ENCODE measurements at places on chromosomes 7 and 10.

DNA sequence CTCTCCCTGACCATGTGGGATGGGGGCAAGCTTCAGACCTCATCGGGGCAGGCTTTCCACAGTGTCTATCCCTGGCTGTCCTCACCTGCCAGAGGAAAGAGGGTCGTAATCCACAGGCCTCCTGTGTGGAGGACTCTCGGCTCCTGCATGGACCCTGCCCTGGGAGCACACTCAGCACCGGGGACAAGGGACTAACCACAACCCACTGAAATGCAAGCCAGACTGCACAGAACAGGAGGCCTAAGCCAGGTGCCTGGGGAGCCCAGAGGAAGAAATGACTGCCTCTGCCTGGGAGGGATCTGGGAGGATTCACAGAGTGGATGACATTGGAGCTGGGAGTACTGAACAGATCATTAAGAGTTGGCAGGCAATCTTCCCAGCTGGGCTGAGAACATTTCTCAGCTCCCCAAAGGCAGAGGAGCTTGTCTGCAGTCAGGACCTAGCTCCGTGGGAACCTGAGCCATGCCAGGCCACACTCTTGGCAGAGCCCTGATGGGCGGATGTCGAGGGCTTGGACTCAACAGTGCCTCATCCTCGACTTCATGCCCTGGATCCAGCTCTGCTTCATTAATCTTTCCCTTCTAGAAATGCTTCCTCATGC, 213.4 kb downstream of the USP6NL start:
- DNase-seq: no peak

GRCh38 chr7:49172639-49173038, 248.3 kb downstream of the CDC14C start:
- DNase-seq: no peak

GRCh38 chr7:3980300-3980643, 679.2 kb downstream of the SDK1 start:
- DNase-seq: no peak

DNA sequence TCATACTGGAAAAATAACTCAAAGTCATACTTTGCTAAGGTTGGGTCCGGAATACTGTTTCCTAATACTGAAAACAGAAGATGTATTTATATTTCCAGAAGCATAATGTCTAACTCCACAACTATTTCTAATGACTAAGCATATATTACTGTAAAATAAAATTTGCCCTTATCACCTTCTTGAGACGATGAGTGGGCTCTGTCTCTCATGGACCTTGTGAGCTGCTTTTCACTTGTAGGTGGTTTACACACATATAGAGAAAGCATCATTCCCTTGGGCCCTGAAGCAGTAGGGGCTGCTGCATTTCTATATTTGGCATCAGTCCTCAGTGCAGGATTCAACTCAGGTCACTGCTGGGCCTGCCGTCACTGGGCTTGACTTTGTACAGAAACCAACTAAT, 10.7 kb upstream of the FAM13C start:
- DNase-seq: no peak

DNA sequence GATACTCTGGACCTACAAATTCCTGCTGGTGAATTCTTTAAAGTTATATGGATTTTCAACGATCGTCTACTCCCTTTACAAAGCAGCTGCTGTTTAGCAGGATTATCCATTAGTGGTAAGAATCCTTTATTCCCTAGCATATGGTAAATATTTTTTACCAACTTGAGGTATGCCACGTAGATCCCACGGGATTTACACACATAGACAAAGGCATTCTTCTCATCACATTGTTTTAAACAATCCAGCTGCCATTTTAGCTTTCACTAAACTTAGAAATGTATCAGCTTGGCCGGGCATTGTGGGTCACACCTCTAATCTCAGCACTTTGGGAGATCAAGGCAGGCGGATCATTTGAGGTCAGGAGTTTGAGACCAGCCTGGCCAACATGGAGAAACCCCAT, 148.0 kb upstream of the SH2B2 start:
- DNase-seq: no peak

DNA sequence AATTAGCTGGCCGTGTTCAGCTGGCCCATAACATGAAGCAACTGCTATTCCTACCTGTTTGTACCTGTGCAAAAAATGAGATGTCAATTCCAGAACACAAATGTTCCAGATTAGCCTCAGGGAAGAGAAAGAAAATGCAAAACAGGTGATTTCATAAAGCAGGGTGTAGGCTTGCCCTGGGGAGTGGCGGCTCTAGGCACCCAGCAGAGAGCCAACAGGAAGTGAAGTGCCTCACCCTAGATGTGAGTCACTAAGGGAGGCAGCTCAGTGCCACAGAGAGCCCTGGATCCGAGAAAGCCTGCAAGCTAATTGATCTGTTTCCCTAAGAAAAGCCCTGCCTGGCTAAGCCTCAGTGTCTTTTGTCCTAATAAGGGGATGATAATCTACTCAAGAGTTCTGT, 240.0 kb downstream of the ARHGAP21 start:
- no peak for DNase-seq

GRCh38 chr10:31317652-31318381, 1.2 kb upstream of the ZEB1 start:
- DNase-seq: no peak

DNA sequence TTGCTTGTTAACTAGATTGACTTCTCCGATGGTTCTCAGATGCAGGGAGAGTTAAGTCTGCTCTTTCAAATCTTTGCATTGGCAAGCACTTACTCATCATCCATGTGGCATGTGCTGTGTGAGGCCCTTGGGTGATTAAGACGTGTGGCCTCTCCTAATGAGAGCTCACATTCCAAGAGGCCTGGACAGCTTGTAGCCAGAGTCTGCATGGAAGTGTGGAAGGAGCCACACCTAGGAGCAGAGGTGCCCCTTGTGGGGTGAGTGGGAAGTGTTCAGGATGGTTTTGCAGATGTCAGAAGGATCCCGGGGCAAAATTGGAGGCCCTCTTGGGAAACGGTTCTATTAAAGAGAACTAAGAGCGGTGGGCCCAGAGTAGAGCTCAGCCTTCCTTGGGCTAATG, 225.9 kb downstream of the PAXIP1 start:
- no peak for DNase-seq

DNA sequence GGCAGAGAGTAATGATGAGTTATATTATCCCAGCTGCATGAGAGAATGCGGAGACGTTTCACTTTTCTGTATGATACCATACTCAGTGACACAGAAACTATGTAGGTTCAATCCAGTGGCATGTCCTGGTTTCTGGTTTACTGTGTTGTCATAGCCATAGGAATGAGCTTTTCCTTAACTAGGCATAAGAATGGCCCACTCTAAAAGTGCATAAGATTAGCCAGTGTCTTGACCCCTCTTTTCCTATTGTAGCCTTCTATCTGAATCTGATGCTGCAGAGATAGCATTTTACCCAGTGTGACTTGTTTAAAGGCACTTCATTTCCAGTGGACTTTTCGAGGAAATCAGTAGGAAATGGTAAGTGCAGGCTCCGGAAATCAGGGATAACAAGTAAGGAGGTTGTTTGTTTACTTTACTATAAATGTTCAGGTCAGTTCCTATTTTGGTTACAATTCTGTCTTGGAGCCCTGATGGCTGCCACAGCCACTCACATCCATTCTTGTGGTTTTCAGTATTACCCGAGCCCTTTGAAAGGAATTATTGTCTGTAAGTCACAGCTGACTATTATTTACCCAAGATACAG, 70.5 kb downstream of the SEMA3A start:
- DNase-seq: no peak

DNA sequence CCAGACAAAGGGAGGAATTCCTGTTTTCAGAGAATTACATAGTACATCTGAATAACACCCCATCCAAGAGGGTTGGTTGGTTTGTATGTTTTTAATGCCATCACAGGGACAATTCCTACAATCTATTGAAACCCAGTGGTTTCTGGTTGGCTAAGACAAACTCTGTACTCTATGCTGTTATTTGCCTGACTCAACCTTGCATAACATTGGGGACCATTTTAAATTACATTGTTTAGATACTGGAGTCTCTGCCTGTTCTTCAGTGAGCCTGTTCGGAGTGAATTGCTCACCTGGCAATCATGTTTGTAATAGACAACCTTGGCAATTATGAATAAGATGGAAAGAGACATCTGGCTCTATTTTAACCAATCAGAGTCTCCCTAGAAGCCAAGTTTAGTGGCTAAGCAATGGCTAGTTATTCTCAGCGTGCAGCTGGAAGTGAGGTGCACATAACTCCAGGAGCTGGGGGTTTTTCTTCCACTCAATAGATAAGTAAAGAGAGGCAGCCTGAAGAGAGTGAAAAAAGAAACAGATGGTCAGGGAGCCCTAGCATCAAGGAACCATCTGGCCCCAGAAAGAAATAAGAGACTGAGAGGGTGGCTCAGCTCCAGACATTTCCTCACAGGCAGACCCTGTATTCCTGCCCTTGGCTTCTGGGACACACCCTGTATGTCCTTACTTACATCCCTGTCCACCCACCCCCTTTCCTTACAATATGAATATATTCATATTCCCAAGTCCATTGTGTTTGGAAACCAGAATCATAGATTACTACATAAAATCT, 21.2 kb upstream of the SLC35G1 start:
- DNase-seq: no peak

DNA sequence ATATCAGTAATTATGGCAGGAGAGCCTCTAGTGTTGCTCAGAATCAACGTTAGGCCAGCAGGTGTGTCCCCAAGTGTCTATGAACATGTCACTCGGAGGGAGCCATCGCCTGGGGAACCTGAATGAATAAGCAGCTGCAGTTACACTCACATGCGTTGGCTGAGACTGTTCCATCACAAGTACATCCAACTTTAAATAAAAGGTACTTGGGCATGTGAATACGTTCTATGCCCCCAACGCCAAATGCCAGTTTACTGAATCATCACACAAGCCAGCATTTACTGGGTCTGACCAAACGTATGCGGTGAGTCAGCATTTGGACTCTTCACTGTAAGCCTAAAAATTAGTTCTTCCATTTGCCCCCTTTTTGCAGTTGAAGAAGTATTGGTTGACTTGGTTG, 207.6 kb upstream of the PLXNA4 start:
- no peak for DNase-seq

DNA sequence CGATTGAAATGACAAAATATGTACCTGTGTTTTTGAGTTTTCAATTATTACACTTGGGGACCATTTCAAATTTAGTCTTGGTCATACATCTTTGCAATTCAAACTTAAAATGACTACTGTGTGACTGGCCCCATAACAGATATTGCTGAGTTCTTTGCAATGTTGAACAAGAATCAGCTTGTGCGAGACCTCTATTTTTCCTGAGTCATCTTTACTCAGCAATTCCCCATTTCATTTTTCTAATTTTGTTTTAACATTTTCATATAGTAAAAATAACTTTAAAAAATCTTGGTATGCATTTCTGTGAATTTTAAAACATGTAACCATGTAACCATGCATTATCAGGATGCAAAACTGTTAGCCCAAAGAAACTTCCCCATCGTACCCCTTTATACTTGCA, 678.1 kb downstream of the ANKRD7 start:
- DNase-seq: no peak

DNA sequence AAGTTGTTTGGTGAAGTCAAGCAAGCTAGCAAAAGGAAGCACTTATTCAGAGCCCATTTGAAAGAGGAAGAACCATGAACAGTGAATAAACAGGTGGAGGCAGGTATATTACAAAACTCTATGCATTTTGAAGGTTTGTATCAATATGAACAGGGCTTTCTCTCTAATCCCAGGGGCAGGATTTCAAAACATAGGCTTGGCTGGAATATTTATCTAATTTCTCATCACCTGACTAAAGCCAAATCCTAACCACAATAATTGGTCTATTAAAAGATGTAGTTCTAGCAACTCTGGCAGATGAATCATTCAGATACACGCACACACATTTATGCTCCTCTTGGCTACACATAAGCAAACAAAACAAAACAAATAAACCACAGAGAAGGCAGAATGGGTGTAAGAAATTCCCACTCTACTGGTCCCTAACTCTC, 554.4 kb downstream of the INHBA start:
- DNase-seq: no peak

DNA sequence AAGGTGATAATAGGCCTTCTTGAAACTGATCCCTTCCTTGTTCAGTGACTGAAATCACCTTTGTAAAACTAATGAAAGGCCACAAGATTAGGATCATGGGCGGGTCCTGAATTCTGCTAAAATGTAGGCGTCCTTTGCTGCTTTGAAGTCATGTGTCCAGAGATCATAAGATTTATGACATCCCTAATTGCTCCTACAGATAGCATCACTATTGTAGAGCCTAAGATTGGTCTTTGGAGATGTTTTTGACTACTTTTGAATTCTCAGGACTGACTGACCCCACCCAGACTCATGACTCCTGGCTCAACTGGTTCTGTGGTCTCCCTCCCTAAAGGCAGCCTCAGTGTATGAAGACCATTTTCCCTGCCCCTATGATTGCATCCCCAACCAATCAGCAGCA, 322.6 kb upstream of the SEMA3D start:
- no peak for DNase-seq

DNA sequence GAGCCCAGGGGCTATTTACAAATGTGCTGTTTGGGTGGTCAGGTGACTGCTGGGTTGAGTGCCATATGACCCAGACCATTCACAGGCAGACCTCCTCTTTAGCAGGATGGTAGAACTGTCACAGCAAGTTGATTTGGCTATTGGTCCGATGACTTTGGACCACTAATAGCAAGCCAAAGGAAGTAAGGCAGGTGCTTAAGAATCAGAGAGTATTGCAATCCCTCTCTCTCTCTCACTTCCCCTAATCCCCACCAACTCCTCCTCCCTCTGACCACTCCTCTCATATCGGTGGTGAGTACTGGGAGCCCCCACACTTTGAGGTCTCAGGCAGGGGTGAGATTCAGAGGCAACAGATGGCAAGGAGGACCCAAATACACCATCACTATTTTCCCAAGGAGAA, 165.3 kb downstream of the TRIL start:
- no peak for DNase-seq

- DNase-seq: no peak
These were observed 29.1 kb upstream of the NDST2 start for GRCh38 chr10:73840403-73841060.

DNA sequence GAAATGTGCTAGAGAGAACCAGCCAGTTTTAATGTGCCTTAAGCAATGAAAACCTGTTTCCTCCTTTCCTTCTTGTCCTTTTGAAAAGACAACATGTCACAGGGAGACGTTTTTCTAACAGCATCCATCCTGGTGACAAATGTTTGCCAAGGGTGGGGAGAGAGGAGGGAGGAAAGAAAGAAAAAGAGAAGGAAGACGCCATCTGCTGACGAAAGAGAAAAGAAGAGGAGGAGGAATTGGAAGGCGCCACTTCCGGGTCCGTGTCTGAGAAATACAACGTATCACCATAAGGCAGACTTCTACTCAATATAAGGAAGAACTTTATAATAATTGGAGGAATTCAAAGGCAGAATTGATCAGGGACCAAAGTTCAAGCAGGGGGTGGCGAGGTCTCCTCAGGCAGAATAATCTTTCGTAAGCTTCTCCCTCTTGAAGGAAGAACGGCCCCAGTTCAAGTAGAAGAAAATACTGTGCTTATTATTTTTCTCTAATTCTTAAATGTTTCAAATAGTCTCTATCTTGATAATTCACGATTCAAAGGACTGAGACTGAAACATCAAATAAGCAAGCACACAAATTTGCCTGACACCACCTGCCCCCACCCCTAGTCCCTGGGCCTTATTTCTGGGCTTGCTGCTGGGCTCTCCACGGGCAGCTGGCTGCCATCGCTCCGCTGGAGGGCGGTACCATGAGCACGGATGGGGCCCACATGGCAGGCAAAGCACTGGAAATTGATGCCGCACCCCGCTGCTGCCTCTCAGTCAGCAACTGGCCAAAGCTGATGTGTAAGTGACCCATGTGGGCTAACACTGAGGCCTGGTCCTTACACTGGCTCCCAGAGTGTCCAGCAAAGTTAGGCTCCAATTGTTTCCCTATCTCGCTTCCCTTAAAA, 273.7 kb upstream of the KLF14 start:
- DNase-seq: peak; percentile 63

- no peak for DNase-seq
These were observed 194.5 kb downstream of the SDK1 start for GRCh38 chr7:3495530-3495929.

- DNase-seq: no peak
These were observed 41.4 kb downstream of the EPHB4 start for GRCh38 chr7:100785878-100786277.

Data from GF-D8 (cell line).